HS-5 (cell line): ENCODE measurements at places on chromosomes 4 and X.
A peak's percentile ranks its signal among the peaks of the same experiment; 100 is the strongest.

- DNase-seq, result no peak
These were observed 193.6 kb downstream of the SLC39A8 start for GRCh38 chr4:102151696-102152095.

DNA sequence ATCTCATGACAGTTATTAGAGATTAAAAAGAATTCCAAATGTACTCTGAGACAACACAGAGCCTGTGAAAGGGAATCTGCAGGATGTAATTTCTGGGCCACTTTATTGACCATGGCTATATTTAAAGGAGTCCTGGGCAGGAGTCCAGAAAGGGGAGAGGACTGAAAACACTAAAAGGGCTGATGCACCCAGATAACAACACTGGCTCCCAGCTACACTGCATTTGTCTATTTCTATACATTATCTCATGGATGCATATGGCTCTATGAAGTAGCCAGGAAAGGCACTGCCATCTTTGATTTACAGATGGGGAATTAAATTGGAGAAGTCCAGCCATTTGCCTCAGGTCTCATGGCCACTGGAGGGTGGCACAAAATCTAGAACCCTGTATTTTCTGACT lies 56.0 kb downstream of the MED28 start:
- no peak for DNase-seq

DNA sequence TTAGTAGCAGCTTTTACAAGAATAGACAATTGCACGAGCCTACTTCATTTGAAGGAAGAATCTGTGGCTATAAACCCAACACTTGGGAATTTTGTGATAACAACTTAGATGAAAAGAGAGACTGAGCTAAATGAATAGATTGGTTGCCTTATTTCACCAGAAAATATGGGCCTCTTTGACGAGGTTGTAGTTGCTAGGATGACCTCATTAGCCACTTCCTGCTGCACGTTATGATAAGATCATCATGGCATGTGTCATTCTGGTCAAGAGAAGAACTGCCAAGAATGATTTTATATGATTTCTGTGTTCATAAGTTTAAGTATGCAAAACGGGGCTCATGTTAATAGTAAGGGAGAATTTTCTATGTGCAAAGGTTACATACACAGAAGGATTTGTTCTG lies 321.9 kb upstream of the GIMD1 start:
- DNase-seq, result peak; percentile 57

DNA sequence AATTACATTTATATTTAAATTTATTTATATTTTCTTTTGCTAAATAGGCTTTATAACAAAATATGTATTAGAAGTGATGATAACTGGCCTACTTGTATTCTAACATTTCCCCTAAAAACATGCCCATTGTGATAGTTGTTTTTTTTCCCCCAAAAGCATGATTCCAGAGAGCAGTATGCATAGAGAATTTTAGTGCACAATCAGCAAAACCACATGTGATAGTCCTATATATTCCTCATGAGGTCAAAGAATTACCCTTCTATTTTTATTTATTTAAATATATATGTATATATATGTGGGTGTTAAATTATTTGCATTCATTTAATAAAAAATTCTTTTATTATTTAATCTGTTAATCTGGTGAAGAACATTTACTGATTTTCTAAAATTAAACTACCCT lies 78.2 kb upstream of the TLL1 start:
- DNase-seq, result no peak

DNA sequence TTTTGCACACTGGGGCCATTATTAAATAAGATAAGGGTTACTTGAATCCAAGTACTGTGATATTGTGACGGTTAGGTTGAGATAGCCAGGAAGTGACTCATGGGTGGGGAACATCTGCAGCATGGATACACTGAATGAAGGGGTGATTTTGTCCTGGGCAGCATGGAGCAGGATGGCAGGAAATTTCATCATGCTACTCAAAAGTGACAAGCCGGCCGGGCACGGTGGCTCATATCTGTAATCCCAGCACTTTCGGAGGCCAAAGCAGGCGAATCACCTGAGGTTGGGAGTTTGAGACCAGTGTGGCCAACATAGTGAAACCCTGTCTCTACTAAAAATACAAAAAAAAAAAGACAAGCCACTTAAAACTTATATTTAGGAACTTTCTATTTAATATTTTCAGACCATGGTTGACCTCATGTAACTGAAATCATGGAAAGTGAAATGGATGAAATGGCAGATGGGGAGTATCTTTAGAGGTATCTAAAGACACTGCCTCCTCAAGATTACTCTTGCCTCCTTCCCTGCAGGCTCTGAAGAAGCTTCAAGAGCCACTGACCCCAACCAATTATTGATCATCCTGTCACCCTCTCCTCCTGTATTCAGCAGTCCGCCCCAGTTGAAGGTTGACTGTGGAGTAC lies 3.9 kb upstream of the TRIM60 start:
- DNase-seq, result peak; percentile 15

- DNase-seq, result no peak
These were observed 248.6 kb upstream of the JADE1 start for GRCh38 chr4:128560754-128561495.

DNA sequence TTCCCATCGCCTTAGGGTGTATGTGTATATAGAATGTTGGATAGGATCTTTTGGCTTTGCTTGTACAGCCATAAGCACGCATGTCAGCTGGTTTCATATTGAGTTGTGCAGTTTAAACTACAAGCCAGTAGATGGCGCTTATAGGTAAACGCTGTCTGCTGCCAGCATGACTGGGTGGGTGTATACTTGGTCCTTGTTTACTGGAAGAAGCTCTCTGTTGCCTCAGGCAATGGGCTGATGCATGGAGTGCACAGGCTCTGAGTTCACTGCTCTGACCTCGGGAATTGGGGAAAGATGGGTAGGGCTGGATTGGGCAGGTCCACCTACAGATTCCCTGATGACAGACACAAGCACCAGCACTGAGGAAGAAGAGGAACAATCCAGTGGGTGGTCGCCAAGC lies 831.5 kb downstream of the STIM2 start:
- no peak for DNase-seq

DNA sequence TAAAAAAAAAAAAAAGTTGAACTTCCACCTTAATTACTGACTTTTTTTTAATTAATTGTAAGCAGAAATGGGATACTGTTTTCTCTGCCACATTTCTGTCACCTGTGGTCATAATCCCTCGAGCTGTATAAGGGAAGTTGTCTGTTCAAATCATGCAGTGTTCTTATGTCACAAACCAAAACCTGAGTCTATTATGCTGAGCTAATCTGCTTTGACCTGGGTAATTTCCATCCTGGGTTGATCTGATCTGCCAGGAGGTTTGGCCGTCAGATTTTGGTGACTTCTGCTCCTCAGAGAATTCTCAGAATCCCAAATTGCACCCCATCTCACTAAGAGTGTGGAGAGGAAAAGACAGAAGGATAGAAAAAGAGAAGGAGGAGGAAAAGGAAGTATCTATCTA lies 683.1 kb downstream of the KCTD8 start:
- DNase-seq, result no peak

DNA sequence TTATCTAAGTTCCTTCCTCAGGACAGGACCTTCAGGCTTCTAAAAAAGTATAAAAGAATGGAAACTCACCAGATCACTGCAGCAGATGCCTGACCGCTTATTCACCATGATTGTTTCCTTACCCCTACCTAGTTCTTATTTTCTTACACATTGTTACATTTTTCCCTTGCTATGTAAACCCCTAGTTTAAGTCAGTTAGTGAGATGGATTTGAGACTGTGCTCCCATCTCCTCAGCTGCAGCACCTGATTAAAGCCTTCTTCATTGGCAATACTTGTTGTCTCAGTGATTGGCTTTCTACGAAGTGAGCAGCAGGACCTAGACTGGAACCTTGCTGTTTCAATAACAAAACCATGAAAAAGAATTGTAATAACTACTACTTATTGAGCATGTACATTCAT lies 4.7 kb downstream of the SPARCL1 start:
- DNase-seq, result no peak

- no peak for DNase-seq
These were observed 9.2 kb upstream of the SORCS2 start for GRCh38 chr4:7183161-7183560.

DNA sequence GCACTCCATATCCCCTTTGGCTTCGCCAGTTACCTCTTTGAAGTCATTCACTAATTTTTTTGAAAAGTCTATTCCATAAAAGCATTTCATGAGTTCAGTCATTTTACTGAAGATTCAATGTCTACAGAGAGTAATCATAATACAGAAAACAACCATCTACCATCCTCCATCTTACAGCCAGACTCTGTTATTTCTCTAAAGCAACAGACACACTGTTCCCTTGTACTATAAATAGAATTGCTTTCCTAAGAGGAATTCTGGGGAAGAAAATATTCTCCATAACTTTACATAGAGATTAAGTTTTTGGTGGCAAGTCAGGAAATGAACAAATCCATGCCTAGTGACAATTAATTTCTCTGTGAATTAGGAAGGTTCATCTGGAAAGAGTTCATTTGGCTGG lies 37.0 kb downstream of the XK start:
- DNase-seq, result no peak

DNA sequence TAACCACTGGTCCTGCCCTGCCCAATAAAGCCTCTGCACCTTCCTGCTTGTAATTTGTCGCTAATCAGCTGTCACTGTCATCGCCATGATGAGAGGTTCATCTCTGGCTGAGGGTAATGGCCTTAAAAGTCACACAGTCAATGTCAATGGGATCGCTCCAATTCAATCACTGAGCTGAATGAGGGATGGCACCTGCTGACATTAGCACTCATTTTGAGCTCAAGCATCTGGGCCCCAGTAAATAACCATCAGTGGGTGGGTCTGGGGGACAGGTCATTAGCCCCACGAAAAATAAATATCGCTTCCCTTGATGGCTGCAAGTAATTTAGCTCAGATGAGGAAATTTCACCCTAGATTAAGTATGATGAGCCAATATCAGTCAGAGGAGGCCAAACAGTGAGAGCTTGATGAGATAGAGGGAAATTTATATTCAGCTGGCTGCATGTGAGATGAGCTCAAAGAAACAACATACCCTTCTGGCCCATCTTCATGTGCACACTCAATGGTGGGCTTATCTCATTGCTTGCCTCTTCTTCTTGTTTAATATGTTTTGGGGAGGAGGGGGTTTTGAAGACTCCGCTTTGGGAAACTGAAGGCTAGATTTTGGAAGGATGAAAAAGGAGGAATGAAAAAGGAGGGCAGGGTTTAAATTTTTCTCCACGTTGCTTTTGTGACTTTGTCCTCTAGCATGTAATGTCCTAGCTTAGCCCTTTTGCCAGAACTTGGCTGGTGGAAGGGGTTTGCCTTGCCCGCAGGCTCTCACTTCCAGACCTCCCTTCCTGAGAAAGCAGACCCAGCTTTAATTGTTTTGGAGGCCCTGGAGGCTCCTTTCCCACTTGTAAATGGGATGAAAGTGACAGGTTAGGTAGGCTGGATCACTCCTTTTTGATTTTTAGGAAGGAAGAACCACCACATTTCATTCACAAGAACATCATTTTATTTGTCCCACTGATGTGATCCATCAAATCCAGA lies 84.8 kb upstream of the PAQR3 start:
- DNase-seq, result no peak

GRCh38 chr4:38101563-38101962 lies 141.4 kb downstream of the PTTG2 start:
- no peak for DNase-seq

- DNase-seq, result no peak
These were observed 710.4 kb upstream of the PABPC4L start for GRCh38 chr4:134911941-134912340.

- DNase-seq, result no peak
These were observed 68.7 kb upstream of the ADAD1 start for GRCh38 chr4:122309988-122310626.

- DNase-seq, result no peak
These were observed 603.3 kb downstream of the RAB28 start for GRCh38 chr4:12880844-12881243.

- no peak for DNase-seq
These were observed 141.8 kb downstream of the SMIM20 start for GRCh38 chr4:26055855-26056254.

DNA sequence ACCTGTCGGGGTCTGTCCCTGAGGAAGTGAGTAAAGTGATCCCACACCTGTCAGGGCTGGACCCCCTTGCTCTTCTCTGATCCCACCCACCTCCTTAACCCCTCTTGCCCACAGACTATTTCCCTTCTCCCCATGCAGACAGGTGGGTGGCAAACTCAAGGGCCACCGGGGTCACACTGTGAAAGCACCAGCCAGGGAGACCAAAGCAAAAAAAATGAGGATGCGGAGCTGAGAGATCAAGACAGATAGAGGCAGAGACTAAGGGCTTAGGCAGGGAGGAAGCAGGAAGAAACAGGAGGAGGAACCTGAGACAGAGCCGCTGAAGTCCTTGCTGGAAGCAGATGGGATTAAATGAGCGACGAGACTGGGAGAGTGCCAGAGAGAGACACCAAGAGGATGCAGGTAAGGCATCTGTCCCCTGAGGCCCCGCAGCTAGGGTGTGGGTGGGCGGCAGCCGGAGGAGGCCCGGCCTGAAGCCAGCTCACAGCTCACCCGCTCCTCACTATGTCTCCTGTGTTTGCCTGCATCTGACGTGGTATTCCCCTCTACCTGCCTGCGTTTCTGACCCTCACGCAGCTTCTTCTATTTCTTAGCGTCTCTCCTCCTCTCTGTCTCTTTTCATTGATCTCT lies 7.2 kb downstream of the TIMM17B start:
- DNase-seq, result no peak

DNA sequence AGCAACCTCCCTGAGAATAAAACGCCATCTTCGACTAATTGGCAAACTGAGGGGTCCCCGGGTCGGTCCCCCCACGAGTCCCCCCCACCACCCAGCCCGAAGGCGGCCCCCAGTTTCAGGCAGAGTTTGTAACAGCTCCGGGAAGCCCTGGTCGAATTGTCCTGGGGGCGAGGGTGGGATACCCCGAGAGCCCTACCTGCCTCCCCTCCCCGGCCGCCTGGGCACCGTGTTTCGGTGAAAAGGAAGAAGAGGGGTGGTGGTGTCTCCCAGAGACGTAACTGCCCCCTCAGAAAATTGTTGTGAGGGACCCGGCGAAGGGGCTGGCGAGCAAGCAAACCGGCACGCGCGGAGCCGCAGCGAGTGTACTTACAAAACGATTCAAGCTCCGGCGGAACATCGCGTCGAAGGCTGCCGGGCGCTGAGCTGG lies 1.2 kb downstream of the ATP11C start:
- no peak for DNase-seq

DNA sequence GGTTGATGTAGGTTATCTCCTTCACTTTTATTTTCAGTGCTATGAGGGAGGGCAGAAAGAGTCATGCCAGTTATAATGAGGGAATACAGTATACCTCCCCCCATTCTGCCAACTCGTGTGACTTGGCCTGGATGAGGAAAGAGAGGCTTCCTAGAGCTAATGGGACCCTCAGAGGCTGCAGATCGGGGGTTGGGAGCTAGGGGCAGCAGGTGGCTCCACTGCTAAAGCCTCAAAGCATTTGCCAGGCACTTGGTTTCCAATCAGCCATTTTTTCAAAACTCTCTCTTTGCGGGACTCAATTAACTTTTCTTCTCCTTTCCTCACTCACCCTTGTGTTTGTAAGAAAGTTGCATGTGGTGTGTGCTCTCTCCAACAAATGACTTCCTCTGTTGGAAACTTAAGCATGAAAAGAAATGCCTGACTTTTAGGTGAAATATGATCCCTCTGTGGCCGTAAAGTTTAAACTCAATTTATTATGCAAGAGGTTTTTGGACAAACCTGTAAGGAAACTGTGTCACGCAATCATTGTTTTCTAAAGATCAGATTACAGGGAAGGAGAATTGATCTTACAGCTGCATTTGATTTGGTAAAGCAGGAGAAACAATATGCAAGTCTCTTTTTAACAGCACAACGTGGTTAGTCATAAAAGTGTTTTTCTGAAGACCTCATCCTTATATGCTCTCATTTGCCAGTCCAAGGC lies 7.0 kb downstream of the SFRP2 start:
- DNase-seq, result peak; percentile 48

GRCh38 chr4:35993606-35994005 lies 250.7 kb downstream of the ARAP2 start:
- no peak for DNase-seq

- DNase-seq, result no peak
These were observed 151.8 kb downstream of the CCNG2 start for GRCh38 chr4:77308843-77309242.
